NCI-H1694 treated with DMSO at 0.1 percent for 48 hours (cell line): ENCODE measurements at places on chromosomes 7 and 10.

DNA sequence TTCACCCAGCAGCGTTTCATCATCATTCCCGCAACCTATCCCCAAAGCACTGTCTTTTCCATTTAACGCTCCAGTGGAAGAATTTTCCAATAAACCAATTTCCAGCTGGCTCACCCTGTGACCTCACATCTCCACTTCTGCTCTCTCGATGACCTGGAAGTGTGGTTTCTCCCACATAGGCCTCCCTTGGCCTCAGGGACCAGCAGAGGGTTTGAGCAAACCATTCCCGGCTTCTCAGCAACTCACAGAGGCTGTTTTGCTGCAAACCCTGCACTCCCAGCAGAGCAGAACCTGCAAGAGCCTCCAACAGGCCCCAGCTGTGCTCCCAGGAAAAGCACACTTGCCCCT lies 523.0 kb upstream of the FOXK1 start:
- DNase-seq: no peak

DNA sequence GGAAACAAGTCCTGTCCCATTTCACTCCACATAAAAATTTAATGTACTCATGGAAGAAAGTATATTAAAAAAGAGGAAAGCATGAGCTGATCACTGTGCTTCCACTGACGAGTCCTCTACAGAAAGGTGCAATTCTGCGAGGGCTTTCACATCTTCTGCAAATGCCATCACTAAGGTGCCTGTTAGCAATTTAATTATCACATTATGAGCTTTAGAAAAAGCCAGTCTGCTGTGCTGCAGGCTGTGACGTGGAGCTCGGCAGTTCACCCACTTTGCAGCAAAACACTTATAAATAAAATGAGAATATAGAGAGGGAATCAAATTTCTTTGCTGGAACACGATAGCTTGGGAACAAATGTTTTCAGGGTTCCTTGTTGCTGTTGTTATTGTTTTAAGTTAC lies 22.5 kb upstream of the NEUROD6 start:
- no peak for DNase-seq

DNA sequence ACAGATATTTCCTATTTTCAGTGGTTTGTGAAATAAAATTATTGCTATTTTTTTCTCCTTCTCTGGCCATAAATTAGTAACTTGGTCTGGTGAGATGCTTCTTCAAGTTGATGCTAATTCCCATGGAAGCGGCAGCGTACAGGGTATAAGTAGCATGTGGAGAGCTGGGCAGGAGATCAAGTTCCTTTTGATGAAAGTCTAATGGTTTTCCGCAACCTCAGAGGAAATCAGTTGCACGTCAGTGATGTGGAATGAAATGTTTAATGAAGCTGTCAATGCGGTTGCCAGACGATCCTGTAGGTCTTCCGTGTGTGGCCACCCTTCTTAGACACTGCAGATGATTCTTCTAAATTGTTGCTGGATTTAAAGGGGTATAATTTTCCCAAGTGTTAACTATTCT lies 236.4 kb upstream of the GRM3 start:
- no peak for DNase-seq

DNA sequence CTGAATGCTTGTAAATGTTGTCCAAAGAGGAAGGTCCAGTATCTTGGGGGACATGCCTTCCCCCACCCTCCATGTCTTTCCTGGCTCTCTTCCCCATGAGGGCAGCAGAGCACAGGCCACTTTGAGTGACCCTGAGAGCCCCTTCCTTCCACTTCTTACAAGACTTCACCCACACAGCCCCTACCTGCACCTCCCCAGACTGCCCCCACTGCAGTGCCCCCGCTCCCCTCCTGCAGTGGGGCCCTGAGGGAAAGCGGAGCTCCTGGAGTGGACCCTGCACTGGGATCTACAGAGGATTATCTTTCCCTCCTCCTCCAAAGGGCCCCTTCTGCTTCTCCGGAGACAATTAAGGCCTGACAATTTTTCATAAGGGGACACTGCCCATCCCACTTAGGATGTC lies 326.8 kb downstream of the TCERG1L start:
- no peak for DNase-seq

DNA sequence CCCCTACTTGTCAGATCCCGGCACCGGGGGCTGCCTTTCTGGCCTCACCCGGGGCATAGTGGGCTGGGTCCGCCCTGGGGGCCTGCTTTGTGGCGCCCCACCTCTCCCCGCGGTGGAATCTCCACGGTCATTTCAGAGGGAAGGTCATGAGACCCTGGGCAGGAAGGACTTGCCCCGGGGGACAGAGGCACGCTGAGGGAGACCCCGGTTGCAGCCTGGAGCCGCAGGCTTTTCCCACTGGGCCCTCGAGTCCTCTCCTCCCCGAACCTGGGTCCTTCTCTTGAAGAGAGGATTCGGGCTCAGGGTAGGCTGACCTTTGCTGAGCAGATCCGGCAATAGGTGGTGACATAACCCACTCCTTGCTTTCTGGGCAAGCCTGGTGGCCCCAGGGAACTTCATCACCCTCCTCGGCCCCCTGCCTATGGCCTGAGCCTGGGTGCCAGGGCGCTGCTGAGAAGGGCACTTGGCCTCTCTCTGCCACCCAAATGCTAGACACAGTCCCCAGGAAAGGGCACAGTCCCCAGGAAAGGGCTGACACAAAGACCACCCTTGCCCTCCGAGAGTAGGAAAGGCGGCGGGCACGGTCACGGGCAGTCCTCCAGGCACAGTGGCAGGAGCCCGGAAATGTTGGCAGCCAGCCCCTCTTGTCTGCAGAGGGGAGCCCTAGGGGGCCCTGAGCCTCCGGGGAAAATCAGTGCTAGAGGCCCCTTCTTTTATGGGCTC lies 36.2 kb downstream of the FKBP6 start:
- DNase-seq: no peak

DNA sequence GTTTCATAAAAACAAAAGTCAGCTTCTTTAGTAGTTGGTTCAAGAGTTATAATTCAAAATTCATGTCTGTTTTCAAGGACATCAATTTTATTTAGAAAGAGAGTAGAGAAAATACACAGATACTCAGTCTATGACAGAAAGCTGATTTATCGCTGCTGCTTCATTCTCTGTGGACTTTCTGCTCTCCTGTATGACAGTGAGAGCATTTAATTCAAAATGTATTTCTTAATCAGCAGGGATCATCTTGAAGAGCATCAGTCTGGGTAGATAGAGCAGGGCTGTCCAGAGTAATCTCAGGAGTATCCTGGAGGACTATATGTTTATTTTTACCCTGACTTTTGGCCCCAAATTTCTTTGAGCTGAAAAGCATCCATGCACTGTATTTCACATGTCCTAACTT lies 1676.7 kb downstream of the REEP3 start:
- DNase-seq: no peak

- DNase-seq: no peak
These were observed 203.6 kb downstream of the ZNF365 start for GRCh38 chr10:62577666-62578291.

- no peak for DNase-seq
These were observed 23.3 kb upstream of the ZNF282 start for GRCh38 chr7:149171892-149172533.

- DNase-seq: peak; percentile 73
These were observed 120.1 kb downstream of the ELAPOR2 start for GRCh38 chr7:86939197-86939814.

DNA sequence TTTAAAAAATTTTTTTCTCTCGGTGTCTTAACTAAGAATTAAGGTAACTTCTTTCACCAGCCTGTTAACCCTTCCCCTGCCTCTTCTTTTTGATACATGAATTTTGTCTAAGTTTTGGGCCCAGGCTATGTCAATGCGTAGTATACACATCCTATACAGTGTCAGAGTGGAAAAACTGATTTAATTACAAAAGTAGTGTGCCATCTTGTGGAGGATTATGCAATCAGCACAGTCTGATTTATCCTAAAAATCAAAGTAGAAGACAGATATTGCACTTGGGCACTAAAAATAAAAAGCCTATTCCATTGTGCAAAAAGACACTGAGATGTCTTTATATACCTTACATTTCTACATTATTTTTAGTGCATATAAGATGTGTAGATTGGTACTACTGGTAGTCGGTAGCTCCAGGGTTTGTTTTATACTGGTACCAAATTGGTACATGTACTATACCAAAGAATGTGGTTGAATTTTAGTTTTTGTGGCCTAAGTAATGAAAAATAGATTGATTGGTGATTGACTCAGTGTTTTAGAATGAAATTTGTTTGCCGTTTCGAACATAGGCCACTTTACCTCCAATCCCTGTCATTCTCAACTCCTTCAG lies 96.6 kb downstream of the MKLN1 start:
- DNase-seq: peak; percentile 43

- no peak for DNase-seq
These were observed 3.5 kb downstream of the PTTG1IP2 start for GRCh38 chr7:90472805-90473540.

DNA sequence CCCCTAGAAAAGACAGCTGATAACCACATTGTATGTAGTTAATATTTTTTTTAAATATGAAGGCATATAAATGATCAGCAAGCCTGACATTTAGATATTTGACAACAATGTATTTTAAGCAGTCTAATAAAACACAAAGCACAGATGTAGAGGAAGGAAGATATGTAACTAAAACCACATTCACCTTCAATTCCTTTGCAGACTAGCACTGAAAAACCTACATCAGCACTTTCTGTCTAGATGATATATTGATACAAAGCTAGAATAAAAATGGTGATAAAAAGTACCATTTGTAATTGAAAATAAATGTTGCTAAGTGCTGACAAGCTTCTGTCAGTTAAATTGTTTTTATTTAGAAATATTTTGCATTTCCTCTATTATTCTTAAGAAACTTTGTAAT lies 153.6 kb downstream of the IMMP2L start:
- DNase-seq: no peak

DNA sequence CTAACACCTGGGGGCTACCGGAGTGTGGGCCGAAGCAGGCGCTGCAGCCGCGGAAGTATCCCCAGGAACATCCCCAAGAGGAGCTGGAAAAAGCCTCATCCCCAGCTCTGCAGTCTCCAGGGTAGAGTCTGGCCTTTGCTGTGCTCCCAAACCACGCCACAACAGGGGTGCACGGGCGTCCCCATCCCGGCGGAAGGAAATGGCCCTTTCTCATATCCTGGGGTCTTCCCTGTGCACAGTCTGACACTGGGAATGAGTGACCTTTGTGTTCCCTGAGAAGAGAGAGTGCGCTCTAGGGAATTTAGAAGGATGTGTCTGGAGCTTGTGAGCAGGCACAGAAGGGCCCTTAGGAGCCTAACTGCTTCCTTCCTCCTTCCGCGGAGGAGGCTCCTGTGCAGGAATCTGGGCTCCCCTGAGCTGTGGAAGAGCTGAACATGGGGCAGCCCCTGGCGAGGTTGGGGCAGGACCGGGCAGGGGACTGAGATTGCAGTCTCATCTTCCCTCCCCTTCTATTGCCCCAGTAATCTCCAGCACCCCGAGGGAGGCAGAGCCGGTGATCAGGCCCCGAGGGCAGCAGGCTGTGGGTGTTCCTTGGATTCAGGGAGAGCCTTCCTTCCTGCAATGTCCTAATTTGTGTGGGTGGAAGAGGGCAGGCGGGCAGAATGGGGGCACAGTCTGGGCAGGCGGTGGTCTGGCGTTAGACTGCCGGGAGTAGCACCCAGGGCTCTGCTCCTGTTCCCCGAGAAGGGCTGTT lies 1.3 kb downstream of the REPIN1 start:
- no peak for DNase-seq

GRCh38 chr7:73423519-73424488 lies 9.8 kb upstream of the FZD9 start:
- no peak for DNase-seq

- no peak for DNase-seq
These were observed 88.2 kb upstream of the CCDC71L start for GRCh38 chr7:106749165-106749564.

GRCh38 chr10:9885761-9886160 lies 1131.9 kb upstream of the CELF2 start:
- no peak for DNase-seq

DNA sequence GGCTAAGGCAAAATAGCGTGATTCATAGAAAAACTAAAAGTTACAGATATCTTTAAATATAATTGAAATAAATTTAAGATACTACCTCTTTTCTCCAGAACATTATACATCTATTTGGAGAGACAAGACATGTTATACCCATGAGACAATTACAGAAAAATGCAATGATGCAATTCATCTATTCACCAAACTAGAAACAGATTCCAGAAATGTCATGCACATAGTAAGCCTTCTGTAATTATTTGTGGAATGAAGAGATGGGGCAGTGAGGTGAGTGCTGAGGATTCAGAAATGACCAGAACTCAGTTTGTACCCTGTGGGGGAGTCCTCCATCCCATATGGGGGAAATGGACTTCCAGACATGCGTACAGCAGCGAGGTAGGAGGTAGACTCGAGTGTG lies 99.4 kb downstream of the MKX start:
- no peak for DNase-seq

- DNase-seq: no peak
These were observed 476.5 kb upstream of the PCDH15 start for GRCh38 chr10:55277549-55277948.

DNA sequence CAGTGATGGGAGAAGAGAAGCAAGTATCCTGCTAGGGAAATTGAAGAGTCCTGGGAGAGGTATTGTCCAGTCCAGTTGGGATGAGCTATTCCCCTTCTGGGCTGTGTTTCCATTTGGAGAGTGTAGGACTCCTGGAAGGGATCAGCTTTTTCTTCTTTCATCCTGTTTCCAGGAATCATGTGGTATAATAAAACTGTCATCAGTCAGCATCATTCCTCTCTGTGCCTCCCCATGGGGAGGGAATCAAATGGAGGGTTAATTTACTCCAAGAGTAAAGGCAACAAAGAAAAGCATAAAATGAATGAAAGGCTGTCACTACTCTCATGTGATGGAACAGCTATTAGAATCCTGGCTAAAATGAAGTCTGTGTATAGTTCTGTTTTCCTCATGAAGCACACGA lies 429.9 kb downstream of the SORCS3 start:
- no peak for DNase-seq

GRCh38 chr7:142770661-142771352 lies at the start of gene PRSS2:
TSS of gene PRSS2 (plus strand) at chr7:142770970. CDS start at chr7:142770983, 13 bp downstream.
- DNase-seq: no peak

DNA sequence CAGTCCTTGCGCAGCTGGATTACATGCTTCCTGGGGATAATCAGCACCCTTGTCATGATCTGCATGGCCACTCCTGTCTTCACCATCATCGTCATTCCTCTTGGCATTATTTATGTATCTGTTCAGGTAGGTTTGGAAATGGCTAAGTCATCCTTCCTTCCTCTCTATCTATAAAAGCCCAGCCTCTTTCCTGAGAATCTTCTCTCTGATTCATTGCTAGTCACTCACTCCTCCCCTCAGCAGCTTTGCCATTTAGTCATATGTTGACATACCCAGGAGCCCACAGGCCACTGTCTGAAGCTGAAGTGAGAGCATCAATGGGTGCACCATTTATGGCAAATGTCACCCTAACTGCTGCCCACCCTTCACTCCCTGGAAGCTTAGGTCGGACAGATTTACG lies 52.0 kb downstream of the ABCC2 start:
- no peak for DNase-seq

DNA sequence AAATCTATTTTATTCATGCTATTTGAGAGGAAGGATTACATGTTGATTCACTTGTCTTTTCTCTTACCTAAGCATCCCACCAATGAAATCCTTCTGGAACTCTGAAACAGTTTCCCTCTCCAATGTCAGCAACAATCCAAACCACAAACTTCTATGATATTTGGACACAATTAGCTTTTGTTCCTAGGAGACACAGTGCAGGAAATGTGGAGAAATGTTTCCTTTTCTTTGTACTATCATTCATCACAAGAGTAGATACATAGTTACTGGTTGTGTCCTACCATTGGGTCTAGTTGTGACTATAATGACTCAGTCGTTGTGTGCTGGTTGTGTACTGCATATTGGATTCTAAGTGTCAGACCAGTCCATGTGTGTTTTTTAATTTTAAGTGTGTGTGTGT lies 156.8 kb upstream of the MAGI2 start:
- DNase-seq: no peak
